ENCODE measurements at places on chromosomes 1 and 21.

DNA sequence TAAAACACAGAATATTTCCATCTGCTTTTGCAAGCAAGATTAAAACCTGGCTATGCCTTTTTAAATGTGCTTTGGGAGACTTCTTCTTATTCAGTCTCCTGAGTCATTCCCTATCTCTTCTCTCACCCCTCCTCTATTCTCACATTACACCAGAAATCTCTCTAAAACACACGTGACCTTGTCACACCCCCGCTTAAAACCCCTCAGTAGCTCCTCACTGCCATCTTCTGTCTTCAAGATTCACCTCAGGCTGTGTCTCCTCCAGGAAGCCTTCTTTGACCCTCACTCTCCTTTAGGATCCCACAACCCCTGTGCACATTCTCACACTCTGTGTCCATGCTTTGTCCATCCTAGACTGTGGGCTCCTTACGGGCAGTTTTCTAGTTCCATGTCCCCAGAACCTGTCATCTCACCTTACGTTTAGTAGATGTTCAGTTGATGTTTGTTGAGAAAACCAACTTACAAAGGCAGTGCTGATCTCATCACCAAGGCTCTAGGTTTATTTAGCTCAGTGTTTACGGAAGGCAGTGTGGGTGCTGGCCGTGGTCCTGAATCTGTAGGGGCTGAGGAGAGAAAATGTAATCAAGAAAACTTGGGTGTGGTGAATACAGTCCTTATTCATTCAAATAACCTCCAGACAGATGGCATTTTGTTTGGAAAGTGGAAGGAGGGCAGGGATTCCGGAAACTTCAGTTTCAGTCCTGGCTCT, 143.5 kb downstream of the DMRTA2 start:
- no peak for DNase-seq

DNA sequence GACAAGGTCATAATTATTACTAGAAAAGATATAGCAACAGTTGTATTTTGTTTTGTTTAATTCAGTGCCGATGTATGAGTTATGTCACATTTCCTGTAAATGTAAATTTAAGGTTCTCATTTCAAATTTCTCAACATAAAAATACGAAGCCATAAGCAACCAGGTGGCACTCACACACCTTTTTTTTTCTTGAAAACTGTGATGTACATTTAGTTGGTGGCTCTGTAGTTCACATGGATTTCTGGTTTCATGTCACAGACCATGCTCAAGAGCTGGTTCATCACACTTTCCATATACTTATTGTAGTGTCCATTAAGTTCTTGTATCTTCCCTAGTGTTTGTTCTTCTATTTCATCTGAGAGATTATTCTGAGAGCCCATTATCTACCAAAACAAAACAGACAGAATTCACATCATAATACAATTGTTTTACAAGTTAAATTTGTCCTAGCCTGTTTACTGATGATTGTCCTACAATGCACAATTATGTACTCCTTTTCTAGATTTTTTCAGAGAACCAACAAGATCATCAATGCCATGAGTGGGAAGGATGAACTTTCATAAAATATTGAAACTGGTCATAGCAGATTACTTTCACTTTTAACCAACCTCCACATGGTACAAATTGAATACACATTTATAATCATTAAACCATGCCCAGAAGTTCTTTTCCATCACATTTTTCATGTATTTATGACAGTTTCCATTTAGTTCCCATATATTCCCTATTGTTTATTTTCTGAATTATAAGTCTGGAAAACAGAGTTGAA, 17.1 kb downstream of the ATP6V1G3 start:
- no peak for DNase-seq

DNA sequence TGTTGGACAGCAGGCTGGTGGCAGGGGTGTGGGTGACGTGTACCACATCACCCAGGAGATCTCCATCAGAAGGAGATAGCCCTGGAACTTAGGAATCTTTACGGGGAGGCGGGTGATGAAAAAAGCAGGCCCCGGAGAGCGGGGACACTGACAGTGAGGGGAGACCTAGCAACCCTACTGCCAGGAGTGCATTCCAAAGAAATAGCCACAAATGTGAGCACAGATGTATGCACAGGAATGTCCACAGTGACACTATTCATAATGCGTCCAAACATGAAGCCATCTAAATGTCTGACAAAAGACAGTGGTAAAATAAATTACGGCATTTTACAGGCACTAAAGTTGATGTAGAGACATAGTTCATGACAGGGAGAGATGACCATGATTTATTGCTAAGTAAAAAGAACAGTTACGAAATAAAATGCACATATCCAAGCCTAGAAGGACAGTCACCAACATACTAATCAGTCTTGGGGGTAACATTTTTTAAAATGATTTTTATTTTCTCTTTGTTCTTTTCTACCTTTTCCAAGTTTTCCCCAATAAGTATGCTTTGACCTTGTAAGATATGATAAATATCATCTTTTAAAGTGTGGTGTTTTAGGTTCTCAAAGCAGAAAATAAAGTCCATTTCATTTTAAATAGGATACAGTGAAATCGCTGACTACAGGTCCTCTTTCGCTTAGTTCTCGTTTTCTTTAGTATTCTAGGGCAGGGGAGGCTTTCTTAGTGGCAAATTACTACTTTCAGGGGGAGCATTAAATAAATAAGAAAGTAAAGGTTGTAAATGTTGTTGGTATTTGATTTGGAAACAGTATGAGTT, 21.3 kb downstream of the CD247 start:
- no peak for DNase-seq

GRCh38 chr1:201637282-201638079, 98.6 kb downstream of the NAV1 start:
- DNase-seq = no peak

DNA sequence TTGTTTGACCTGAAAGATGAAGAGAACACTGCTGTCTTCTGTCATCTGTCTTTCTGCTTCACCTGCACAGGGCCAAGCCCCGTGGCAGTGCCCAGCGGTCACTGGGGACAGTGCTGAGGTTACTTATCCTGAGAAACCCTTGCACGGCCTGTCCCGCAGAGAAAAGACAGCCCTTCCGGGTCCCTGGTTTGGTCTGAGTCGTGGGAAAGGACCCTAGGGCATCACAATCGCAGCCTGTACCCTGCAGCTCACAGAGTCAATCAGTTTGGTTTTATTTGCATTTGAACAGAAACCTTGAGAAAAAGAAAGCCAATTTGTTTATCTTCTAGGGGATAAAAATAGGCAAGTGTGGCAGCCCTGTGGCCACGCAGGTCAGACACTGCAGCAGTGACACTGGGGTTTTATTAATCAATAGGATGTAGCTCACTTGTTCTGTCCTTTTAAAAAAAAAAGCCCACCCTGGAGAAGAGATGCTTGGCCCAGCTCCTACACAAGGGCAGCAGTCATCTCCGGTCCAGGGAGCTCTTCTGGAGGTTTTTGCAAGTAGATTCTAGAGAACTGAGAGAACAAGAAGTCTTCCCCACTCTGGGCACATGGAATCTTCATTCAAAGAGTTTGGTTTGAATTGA, 120.0 kb downstream of the PEX14 start:
- DNase-seq = no peak
